Brain (organoid and tissue), 16 donors: ENCODE measurements at places on chromosomes 2 and 18.
A peak's percentile ranks its signal among the peaks of the same experiment; 100 is the strongest.

DNA sequence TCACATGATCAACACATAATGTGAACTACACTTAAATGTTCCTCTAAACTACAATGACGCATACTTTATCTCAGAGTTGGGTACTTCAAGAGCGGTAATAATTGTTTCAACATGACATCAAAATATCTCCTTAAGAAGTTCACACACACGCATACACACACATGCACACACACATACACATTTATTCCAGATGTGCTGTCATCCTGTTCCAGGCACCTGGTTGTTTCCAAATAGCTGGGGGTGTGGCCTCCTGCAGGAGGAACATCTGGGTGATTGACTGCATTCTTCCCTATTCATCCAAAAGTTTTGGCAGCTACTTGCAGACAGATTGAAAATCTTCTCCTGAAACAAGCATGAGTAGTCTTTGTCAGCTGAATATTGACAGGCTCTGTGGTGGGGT lies 37.9 kb upstream of the PIK3C3 start:
- no peak for DNase-seq

DNA sequence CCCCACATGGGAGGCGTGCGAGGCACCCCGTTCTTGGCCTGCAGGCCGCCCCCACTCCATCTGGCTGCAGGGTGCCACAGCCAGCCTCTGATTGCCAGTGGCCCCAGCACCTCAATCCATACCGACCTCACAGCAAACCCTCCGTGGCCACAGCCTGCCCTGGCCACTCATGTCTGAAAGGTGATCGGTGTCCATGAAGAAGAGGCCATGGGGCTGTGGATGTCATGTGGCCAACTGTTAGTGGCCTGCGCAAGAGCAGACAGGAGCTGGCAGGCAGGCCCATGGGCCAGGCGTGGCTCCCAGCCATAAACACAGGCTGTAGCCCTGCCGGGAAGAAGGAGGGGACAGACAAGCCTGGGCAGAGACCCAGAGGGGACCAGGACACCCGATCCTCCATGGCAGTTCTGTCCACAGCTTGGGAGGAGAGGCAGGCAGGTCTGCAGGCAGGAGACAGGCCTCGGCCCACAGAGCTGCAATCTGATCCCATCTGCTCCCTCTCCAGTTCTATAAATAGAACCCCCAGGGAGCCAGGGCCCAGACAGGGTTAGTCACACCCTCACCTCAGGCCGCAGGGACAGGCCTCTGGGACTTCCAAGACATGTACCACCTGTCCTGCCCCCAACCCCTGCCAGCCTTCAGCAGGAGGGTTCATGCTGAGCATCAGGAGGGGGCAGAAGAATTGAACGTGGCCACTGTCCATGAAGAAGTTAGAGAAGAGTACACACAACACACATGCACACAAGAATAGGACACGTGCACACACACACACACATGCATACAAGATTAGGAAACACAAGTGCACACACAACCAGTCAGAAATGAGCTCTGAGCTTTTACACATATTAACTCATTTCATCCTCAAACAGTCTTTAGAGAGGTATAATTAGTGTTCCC lies 16.9 kb downstream of the STEAP3 start:
- DNase-seq, result no peak

DNA sequence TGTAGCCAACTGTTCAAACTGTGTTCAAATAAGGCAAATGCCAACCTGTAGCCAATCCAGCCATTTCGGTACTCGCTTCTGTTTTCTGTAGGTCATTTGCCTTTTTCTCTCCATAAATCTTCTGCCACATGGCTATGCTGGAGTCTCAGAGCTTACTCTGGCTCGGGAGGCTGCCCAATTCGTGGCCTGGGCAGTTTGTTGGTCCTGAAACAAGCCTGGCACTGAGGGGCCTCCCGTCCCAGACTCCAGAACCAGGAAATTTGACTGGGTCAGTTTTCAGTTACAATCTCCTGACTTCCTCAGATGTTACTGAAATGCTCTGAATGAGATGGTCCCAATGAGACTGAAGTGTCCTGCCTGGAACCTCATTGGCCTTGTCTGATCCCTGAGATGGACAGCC lies 120.8 kb upstream of the NPAS2 start:
- DNase-seq, result no peak

- no peak for DNase-seq
Measured at GRCh38 chr2:59232394-59233165, 991.5 kb upstream of the FANCL start.

DNA sequence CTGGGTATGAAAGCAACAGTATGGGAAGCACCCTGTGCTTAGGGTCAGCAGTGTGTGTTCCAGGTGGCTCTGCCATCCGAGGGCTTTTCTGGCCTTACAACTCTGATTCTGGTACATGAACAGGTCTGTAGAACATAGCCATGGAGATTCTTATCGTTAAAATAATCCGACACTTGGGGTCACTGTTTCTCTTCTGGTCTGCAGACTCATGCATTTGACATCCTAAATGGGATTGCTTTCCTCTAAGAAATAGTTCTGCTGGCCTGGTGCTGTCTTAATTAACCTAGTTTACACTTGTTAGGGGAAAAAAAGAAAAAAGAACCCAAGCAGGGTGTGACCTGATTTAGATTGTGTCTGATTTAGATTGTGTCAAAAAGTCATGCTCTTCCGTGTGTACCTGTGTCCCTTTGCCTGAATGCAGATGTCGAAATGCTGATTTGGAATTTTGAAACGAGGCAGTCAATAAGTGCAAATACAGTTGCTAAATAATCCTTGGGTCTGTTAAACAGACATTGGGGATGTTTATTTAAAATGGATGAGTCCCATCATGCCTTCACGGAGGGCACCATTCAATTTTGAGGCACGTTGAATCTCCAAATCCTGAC lies 59.6 kb downstream of the TRPM8 start:
- peak; percentile 81 for DNase-seq

DNA sequence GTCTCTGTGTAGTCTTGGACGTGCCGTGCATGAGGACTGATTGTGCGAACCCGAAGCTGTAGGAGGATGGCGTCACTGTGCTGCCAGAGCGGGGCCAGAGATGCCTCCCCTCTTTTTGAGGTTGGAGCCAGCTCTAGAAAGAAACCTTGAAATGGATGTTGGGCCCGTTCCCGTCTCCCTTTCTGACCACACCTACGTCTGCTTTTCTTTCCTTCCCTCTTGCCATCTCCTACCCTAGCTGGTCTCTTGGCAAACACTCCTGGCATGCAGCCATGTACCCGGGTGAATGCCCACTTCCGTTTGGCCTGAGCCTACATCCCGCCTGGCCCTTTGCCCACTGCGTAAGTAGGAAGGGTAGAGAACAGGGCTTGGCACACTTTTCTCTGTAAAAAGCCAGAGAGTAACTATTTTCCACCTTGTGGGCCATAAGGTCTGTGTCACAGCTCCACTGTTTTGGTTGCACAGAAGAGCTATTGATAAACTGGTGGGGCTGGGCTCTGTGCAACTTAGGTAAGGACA lies 37.4 kb downstream of the SH3BP4 start:
- peak; percentile 79 for DNase-seq

DNA sequence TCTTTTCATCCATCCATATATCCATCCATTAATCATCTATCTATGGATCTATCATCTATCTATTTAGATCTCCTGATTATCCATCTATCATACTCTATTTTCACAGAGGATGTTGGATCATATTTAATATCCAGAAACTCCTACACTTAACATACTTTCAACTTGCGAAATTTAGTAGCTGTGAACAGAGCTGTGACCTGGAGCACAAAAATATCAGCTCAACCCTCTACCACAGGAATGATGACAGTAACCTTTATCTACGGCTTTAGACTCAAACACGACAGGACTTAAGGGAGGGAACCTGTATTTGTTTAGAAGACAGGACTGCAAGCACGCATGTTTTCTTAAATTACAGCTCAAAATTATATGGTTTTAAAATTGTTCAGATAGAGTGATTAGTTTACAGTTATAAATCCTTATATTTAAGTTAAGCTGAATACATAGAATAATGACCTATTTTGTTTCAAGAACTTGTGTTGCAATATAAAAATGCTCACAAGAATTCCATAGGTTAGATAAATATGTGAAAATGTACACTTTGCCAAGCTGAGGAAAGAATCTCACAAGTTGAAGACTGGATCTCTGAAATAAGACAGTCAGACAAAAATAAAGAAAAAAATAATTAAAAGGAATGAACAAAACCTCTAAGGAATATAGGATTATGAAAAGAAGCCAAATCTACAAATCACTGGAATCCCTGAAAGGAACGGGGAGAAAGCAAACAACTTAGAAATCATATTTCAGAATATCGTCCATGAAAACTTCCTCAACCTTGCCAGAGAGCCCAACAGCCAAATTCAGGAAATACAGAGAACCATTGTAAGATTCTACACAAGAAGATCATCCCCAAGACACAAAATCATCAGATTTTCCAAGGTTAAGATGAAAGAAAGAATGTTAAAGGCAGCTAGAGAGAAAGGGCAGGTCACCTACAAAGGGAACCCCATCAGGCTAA lies 142.0 kb downstream of the COL6A3 start:
- no peak for DNase-seq

DNA sequence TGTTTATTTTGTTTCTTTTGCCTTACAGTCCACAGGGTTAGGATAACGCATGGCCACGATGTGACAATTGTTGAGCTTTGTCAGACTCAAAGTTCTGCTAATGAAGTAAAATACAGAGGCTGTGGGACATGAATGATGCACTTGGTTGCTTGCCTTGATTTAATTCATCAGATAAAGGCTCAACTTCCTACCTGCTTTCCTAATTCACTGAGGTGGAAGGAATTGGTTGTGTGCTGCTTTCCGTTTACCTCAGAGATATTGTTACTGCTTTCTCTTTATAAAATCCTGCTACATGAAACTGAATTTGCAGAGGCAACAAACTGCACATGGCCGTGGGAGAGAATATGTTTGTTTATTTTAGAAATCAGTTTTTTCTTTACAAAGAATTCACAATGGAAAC lies 6.6 kb downstream of the RIT2 start:
- DNase-seq, result no peak

DNA sequence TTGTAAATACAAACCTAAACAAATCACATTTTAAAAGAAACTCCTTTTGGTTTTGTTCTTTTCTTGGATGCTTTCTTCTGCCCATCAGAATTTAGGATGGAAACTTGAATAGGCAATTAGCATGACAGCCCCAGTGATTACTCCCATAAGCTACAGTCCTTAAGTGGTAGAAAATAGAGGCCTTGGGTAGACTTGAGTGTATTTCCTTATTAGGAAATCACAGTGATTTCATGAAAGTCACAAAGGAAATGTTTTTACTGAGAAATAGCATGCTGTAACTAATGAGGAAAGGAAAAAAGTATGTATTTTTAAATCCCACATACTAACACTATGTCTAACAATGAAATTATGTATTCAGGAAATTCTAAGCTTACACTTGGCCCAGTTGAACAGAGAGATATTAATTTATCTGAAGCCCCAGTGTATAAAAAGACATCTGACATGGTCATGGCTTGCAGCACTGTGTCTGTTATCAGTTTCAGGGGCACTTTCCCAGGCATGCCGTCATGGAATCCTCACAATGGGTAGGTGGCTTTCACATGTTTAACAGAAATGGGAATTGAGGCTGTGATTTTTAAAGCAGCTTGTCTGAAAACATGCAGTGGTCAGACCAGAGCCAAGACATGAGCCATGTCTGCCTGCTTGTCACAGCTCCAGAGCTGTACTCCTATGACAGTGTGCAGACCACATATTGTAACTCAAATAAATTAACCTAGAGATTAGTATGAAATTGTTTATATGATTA lies 79.7 kb upstream of the TRIB2 start:
- no peak for DNase-seq

GRCh38 chr2:35199298-35199697 lies 1156.3 kb upstream of the CRIM1 start:
- DNase-seq, result no peak

GRCh38 chr18:3013024-3013804 lies at the start of gene LPIN2:
Gene LPIN2 (minus strand): TSS chr18:3013144. CDS start chr18:2960840, 52,304 bp downstream.
- DNase-seq, result peak; percentile 96

- DNase-seq, result no peak
Measured at GRCh38 chr2:88698498-88699233, 7.2 kb downstream of the RPIA start.

DNA sequence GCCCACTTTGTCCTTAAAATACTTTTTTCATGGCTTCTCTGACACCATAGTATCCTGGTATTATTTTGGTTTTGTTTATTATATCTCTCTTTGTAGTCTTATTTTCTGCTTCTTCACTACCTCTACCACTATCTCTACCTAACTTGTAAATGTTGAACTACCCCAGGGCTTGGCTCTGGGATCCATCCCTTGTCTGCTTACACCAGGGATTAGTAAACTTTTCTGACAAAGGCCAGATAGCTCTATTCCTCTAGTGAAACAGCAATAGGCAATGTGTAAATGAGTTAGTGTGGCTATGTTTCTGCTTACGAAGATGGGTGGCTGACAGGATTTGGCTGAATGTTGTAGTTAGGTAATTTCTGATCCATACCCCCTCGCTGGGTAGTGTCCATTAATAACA lies 76.8 kb downstream of the ZNF407 start:
- DNase-seq, result no peak

DNA sequence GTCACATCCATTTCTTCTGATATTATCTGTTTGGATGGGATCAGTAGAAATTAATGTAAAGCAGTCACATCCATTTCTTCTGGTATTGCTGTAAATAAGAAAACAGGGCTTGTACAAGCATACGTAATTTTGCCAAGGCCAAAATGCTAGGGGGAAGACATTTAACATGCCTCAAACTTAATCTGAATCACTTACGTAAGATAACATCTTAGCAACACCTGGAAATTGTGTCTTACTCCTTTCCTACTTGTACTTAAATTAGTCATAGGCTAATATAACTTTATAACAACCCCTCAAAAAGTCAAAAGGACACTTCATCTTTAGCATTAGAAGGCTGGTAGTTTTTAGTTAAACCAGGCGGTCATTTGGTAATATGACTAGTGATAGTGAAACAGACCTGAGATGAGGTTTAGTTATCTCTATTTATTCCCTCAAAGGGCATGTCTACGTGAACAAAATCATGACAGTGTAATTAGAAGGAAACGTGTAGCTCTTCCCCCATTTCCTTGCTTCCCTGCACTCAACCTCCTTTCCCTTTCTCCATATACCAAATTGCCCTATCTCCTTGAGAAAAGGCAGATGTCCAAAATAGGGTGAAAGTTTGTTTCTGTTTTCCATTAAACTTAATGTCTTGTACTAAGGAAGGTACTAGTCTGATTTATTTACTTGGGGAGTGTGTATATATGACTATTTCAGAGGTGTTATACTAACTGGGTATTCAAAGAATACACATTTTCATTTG lies 99.3 kb upstream of the FZD5 start:
- no peak for DNase-seq

- DNase-seq, result peak; percentile 99
Measured at GRCh38 chr2:207710814-207711740, at the start of gene CCNYL1. Gene CCNYL1 (plus strand): TSS chr2:207711640. CDS start chr2:207711897, 257 bp downstream.

DNA sequence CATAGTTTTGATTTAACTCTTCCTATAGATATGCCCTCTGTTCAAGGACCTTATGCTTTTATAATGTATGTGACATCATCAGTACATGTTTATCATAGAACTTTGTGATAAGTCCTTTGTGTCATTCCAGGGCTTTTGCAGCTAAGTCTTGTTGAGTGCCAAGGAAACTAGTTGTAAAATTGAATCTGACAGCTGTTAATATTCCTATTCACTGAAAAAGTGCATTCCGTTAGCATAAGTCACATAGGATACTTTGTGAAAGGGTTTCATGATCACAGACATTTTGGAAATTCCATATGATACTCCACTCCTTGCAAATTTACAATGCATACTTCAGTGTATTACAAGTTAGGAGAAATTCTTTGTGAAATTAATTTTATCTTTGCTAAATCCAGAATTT lies 503.4 kb downstream of the CCDC85A start:
- DNase-seq, result no peak
